ENCODE measurements at places on chromosomes 16 and 17. TPM values are rescaled to one million over a fixed set of nuclear protein-coding genes. Genes with fewer than 3 reads are reported as not detected.
A peak's percentile ranks its signal among the peaks of the same experiment; 100 is the strongest.

Gene SOX15
- 85.1 TPM for total RNA-seq

Gene CRHR1
- total RNA-seq: 3.7 TPM

Gene HIC1
- 2.4 TPM for total RNA-seq

Gene CHST6
- total RNA-seq: 0.16 TPM

Gene MYH2
- total RNA-seq: 1.8 TPM

GRCh38 chr16:28561557-28562187 is 8.0 kb downstream of the SGF29 start:
- DNase-seq: no peak

DNA sequence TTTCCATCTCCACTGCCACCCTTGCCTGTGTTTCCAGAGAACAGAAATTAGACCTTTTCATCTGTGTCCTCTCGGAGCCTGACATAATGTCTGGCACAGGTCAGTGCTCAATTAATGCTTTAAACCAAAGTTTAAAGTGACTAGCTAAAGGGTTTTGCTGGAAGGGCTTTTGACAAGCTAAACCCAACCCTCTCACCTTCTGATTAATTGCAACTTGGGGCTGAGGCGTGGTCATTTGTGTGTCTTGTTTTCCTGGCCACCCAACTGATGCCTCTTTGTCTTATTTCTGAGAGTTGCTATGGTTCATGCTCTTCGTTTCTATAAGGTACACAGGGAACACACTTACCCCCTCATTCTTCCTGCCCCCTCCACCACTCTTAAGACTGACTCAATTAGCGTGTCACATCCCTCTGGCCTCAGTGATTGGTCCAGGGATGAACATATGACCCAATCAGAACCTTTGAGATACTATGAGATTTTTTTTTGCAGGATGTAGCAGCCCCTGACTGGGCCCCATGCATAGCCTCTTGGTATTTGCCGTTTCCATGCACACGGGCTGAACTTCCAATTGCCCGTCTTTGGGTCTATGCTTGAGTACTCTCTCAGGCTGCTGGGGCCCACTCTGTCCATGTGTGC is 15.8 kb upstream of the BRD7 start:
- peak; percentile 37 for DNase-seq

DNA sequence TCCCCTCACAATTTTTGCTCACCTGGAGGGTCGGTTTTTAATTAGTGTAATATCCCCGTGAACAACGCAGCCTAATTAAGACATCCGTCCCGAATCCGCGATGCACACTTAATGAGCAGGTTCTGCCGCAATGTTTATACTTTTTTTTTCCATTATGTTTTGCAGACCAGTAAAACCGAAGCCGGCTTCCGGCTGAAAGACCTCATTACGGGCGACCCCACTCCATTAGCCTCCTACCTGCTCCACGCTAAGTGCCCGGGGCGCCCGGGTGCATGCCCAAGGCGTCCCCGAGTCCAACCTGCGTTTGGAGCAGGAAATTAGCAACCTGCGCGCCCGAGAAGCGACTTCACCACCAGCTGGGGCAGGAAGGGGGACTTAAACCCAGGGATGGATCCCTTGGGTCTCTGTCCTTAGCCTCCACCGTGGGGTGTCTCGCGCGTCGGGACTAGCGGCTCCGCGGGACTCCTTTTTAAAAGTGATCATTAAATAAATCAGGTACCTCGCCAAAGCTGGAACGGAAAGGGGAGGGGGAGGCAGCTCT is 1.7 kb downstream of the RBFOX3 start:
- no peak for DNase-seq

- no peak for DNase-seq
Observed at GRCh38 chr16:78562650-78563049, 463.2 kb downstream of the WWOX start.

GRCh38 chr17:76097716-76098295 is 5.8 kb downstream of the EXOC7 start:
- no peak for DNase-seq

DNA sequence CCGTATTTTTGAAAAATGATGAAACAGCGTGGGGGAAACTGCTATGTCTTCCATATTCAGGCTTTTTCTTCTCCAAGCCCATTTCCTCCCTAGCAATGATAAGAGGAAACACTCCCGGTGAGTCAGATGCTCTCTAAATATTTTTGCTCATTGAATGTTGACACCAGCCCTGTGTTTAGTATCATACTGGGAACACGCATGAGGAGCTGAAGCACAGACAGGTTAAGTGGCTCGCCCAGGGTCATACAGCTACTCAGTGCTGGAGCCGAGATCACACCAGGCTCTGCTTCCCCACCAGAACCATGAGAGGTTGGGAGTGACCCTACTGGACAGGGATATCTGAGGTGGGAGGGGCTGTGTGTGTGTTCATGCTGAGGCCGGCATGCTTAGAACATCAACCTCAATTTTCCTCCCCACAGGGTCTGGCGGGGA is 37.8 kb upstream of the ADGRG1 start:
- DNase-seq: no peak

DNA sequence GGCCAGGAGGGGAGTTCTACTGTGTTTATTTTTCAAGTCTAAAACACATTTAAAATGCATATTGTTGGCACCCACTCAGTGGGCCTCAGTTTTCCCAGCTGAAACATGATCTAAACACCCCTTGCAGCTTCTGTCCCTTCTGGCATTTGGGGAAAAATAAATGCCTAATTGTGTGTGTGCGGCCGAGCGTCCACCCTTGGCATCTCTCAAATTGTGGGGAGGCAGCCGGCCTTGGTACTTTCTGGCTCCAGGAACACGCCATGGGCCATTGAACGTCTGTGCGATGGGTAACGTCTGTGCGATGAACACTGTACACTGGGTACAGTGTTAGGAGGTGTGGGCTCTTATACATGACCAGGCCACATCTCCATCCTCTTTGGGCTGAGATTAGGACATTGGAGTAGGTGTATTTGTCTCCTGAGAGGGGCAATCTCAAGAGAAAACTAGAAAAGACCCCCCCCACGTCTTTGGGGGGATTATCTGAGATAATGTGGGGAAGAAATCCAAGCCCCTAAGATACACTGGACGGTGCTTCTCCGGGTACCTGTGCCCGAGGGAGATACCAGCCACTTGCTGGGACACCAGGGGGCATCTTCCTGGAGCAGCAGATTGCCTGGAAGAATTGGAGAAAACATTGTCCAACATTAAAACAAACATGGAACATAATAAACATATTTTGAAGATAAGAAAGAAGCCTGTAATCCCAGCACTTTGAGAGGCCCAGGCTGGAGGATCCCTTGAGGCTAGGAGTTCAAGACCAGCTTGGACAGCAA is 54.9 kb downstream of the RAB11FIP4 start:
- DNase-seq: no peak

- DNase-seq: no peak
Observed at GRCh38 chr17:67111327-67111726, 67.0 kb downstream of the CACNG1 start.
